Glutamatergic neuron (in vitro differentiated cells): ENCODE measurements at places on chromosomes 1 and 21.

DNA sequence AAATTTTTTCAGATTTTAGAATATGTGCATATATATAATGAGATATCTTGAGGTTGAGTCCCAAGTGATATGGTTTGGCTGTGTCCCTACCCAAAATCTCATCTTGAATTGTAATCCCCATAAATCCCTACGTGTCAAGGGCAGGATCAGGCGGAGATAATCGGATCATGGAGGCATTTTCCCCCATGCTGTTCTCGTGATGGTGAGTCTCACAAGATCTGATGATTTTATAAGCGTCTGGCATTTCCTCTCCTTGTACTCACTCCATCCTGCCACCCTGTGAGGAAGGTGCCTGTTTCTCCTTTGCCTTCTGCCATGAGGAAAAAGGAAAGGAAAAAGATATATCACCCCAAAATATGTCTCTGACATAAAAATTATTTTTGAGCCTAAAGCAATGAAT, 64.6 kb downstream of the TOR3A start:
- DNase-seq, result no peak

- no peak for DNase-seq
These were observed 940.1 kb upstream of the TMPRSS15 start for GRCh38 chr21:19343711-19344110.

- DNase-seq, result no peak
These were observed 203.9 kb downstream of the TOMM20 start for GRCh38 chr1:234924450-234925355.

DNA sequence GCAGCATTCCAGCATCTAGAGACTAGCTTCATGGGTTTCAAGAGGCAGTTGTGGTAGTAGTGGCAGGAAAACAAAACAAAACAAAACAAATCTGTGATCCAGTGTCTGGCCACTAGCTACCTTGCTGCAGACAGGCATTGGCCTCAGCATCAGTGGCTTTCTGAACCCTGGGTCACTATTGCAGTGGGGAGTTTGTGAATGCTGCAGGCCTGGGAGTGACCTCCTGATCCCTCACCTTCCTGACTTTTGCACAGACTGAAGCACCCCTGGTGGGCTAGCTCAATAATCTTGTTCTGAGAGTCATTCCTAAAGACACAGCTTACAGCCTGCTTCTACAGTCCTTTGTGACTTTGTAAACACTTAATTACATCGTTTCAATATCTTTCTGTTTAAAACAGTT, 24.9 kb upstream of the APCS start:
- no peak for DNase-seq

GRCh38 chr1:180181996-180182642, 27.4 kb downstream of the QSOX1 start:
- DNase-seq, result peak; percentile 14

DNA sequence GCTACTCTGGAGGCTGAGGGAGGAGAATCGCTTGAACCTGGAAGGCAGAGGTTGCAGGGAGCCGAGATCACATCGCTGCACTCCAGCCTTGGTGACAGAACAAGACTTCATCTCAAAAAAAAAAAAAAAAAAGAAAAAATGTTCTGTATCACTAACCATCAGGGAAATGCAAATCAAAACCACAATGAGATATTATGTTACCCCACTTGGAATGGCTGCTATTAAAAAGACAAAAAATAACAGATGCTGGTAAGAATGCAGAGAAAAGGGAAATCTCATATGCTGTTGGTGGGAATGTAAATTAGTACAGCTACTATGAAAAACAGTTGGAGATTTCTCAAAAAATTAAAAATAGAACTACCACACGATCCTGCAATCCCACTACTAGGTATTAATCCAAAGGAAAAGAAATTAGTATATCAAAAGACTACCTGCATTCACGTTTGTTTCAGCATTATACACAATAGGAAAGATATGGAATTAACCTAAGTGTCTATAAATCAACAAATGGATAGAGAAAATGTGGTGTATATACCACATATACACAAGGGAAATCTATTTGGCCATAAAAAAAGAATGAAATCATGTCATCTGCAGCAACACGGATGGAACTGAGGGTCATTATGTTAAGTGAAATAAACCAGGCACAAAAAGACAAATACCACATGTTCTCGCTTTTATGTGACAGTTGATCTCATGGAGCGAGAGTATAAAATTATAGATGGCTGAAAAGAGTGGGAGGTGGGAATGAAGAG, 62.6 kb downstream of the ABL2 start:
- no peak for DNase-seq
